Amygdala (tissue), 56 donors: ENCODE measurements at places on chromosomes 12 and 14.

DNA sequence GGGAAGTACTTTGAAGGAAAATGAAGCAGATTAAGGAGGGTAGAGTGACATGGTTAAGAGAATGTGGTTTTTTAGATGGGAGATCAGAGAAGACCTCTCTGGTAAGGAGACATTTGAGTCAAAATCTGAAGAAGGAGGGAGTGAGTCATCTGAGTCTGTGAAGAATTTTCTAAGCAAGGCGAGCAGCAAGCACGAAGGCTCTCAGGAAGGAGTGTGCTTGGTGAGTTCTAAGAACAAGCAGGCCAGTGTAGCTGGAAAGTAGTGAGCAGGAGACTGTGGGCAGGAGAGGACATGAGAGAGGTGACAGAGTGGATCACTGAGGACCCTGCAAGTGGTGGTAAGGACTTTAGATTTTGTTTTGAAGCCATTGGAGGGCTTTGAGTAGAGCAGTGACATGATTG is 76.3 kb upstream of the FUT8 start:
- DNase-seq, result no peak

DNA sequence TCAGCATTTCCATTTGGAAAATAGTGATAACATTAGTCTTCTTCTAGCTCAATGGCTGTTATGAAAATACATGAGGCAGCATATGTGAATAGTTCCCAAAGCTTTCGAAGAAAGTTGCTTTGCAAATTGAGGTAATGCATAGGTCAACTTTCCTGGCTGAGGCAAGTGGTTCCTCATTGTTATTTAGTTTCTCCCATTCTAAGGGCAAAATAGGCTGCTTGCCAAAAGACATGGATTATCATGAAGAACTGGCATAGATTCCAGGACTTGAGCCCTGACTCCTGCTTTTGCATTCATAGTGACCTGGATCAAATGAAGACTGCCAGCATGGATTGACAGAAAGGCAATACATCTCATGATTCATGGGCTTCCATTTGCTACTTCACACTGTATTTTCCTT is 35.7 kb downstream of the LRFN5 start:
- no peak for DNase-seq

GRCh38 chr12:66240096-66240820 is 51.2 kb downstream of the IRAK3 start:
- DNase-seq, result no peak

DNA sequence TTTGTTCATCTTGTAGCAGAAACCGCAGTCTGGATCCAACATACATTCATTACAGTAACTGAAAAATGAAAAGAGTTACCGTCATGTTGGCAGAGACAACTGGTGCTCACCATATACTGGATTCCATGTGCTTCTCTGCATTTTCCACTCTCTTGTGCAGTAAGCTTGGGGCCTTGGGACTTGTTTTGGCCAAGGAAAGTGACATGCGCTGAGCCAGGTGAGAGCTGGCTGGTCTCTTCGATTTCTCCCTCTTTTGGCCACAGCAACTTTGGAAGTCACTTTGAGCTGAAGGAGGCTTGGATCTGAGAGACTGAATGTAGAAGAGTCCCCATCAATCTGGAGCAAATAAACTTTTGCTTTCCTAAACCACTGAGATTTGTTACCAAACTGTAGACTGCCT is 210.6 kb upstream of the ABCD2 start:
- no peak for DNase-seq

DNA sequence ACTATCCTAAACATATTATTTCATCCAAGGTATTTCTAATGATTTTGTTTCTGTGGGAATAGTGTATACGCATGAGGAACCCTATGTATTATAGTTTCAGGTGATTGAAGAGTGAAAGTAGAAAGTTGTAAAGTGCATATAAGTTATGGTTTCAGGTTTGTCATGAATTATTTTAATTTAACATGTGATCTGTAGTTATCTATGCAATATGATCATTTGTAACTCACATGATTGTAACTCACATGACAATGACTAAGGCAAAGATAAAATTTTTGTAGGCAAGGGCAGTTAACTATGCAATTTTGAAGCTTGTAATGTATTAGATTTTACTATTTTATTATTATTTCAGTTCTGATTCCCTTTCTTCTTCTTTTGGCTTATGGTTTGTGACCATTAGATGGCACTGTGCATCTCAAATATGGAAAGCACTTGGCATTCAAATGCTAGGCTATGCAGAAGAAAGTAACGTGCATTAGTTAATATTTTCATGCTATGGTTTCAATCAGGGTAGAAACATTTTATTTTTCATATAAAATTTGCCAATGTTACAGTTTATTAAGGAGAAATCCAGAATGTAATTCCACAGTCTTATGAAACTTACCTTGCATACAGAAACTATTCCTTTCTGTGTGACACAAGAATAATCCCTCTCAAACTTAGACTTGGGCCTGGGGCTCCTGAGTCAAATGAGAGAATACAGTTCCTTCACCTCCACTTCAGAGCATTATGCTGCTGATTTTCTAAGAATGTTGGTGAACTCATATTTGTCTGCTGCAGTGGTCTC is 15.8 kb upstream of the TMEM30B start:
- no peak for DNase-seq

GRCh38 chr12:108123402-108123801 is 5.7 kb upstream of the WSCD2 start:
- no peak for DNase-seq
